ENCODE measurements at places on chromosomes 2 and 18.

DNA sequence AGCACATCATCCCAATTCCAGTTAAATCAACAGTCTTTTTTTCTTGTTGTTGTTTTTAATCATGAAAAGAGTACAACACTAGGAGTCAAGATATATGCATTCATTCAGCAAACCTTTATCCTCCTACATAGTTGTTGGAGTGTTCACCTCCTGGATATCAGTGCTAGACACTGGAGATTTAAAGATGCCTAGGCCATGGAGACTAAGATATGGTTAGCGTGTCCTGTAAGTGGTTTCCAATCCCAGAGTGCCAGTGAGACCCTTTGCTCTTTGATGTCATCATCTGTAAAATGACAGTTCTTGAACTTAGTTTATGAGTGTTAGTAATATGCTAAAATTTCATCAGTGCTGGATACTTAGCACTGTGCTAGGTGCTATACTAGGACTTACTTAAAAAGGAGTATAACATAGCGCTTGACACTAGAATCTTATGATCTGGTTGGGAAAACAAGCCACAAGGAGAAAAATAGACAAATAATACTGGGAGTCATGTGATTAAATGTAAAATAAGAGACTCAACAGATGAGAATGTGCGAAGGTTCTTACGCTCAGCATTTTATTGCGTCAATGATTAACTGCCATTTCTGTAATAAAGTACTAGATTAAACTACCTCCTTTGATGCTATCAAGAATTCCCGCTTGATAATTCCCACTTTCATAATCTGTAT lies 31.5 kb downstream of the BABAM2 start:
- no peak for DNase-seq

GRCh38 chr2:232460171-232460570 lies 4.2 kb downstream of the ALPI start:
- no peak for DNase-seq

DNA sequence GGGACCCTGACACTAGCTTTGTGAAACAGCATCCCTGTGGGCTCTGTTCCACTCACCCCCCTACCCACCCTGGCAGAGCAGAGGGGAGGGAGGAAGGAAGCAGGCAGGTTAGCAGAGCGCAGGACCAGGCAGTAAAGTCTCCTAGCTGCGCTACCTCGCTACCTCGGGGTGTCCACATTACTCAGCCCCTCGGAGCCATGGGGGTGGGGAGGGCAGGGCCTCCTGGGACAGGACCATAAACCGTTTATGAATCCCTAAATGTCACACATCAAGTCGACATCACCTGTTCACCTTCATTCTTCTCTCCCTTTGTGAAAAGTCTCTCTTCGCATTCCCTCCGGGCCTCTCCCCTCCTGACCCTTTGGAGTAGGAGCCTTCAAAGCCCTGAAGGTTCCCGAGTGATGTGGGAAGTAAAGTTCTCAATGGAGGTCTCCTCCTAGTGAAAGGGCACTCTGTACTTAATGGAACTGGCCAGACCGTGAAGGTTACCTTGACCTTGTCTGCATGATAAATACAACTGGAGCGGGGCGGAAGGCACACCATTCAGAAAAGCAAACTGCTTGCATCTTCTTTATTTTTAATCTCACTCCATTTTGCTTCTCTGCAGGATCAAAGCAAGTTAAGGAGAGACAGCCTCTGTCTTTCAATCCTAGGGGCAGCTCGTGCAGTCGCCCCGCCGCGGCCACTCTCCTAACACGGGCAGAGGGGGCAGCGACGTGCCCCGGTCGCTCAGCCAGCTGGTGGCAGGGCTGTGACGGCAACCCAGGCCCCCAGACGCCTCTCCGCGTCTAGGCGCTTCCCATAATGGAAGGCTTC lies 23.7 kb upstream of the SMAD7 start:
- no peak for DNase-seq

DNA sequence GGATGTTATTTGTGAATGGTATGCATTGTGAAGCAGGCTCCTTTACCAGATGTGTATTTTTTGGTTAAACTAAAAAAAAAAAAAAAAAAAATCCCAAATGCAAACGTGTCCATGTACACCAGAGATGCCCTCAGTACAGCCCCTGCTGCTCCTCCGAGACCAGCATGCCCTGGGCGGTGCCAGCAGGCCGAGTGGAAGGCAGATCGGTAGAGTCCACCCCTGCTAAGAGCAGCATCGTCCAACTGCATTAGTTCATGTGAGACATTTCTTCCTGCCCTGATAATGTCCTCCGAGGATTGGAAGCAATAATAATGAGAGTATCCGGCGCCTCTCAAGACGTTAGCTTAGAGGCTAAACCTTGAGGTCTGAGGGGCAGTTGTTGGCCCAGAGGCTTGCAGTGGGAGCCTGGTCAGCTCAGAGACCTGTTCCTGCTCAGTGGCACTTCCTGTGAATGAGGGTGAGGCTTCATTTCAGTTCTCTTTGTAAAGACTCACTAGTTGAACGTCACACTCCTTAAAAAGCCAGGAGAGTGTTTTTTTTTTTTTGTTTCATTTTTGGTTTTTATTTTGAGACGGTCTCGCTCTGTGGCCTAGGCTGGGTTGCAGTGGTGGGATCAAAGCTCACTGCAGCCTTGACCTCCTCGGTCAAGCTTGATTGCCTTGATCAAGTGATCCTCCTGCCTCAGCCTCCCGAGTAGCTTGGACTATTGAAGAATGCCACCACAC lies 5.6 kb downstream of the SLC66A3 start:
- no peak for DNase-seq

DNA sequence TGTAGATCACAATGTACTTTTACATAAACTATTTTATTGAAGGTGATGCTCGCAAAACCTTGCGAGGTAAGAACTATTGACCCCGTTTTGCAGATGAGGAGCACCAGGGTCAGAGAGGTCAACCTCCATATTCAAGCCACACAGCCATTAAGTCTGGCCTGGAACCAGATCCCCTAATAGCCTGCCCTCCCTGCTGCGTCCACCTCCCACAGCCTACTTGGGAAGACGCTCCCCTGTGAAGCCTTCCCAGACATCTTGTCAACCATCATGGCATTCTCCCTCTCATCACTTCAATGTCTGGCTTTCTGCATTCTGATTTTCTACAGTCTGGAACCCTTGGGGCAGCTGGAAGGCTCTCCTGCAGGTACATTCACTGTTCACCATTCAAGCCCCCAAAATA lies 101.0 kb downstream of the TTC32 start:
- no peak for DNase-seq

DNA sequence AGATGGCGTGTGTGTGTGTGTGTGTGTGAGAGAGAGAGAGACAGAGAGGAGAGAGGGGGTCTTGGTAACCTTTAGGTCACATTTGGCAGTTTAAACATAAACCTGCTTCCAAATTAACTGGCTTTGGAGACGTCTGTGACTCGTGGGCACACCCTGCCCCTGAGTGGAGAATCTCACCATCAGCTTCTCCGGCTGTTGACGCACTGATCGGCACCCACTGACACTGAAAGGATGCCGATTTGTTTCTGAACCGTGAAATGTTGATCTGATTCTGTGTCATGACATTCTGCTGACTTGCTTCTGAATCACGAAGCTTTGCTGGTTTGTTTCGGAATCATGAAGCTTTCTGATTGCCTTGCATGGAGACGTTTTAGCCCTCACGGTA lies 114.7 kb downstream of the RTP5 start:
- DNase-seq = no peak

DNA sequence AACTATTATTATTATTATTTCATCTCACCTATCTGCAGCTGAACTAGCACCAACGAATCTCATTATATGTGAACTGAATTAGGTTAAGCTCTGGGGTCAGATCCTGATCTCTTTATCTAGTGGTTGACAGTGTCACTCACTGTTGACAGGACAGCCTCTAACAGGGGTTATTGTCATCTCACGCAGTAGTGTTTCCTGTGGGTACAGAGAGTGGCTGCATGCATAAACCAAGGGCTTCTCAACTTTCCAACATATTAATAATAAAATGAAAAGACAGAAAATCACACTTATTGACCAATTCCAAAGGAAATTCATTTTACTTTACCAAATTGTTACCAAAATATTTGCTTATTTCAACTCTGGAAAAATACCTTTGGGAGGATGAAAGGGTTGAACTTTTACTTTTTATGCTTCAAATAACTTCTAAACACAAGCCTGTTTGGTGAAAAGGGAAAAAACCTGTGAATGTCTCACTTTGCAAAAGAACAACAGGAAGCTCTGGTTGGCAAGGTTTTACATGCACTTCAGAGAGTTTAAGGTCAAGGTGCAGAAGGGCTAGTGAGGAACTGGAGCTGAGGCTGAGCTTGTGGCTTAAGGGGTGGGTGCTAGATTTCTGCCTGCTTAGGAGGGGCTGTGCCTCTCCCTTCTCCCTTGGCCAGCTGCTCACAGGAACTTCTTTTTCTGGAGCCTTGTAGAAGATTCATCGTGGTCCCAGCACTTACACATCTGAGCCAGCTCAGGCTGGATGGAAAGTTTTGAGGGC lies 72.6 kb downstream of the CTAGE1 start:
- no peak for DNase-seq

DNA sequence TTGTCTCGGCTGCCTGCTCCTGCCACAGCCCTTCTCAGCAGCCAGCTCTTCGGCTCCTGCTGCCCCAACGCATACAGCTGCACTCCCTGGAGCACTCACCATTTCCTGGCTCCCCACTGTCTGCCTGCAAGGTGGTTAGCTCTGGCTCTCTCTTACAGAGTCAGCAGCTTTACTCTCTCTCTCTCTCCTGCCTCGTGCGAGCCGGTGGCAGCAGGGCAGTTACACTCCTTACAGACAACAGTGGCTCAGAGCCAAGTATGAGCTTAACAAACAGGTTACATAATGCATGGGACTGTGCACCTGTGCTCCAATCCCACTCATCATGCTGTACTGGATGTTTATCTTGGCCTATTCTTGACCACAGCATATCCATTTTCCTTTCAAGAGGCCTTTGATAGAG lies 47.4 kb upstream of the DNAJC10 start:
- no peak for DNase-seq

- no peak for DNase-seq
Observed at GRCh38 chr2:43343573-43344304, 117.3 kb upstream of the ZFP36L2 start.

DNA sequence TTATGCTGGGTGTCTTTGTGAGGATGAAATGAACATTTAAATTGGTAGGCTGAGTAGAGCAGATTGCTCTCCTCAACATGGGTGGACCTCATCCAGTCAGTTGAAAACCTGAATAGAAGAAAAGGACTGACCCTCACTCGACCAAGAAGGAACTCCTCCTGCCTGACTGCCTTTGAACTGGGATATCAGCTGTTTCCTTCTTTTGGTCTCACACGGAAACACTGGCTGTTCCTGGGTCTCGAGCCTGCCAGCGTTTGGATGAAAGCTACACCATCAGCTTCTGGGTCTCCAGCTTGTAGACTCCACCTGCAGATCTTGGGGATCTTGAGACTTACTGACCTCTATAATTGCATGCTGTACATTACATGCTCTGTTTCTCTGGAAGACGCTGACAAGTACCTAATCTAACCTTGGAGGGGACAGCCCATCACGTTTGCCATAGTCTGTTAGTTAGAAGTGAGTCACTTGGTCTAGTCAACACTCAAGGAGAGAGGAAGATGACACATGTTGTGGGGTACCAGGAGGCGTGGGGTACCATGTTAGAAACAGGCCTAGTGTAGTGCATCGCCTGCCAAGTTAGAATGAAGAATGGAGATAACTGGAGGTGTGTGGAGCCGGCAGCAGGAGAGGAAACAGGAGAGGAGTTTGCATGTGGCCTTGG lies 267.0 kb downstream of the MREG start:
- DNase-seq = no peak

- no peak for DNase-seq
Observed at GRCh38 chr2:28343184-28343942, 49.3 kb upstream of the FOSL2 start.

GRCh38 chr2:48508461-48509124 lies 21.4 kb upstream of the STON1 start:
- DNase-seq = no peak

DNA sequence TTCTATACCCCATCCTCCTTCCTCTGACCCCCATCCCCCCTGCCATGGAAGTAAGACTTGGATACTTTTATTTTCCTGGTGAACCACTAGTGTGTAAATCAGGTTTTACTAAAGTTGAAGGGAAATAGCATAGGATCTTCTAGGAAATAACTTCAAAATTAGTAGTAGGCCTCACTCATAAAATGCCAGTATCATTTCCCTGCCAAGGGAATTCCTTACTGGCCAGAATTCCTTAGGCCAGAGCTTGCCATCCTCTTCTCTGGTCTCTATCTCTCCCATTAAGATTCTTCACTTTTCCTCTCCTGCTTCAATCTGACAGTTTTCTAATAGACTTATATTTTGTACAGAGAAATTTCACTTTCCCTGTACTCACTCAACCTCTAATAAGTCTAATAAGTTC lies 322.8 kb upstream of the TANK start:
- no peak for DNase-seq

- DNase-seq = no peak
Observed at GRCh38 chr2:45242161-45242741, 233.0 kb upstream of the SIX2 start.

DNA sequence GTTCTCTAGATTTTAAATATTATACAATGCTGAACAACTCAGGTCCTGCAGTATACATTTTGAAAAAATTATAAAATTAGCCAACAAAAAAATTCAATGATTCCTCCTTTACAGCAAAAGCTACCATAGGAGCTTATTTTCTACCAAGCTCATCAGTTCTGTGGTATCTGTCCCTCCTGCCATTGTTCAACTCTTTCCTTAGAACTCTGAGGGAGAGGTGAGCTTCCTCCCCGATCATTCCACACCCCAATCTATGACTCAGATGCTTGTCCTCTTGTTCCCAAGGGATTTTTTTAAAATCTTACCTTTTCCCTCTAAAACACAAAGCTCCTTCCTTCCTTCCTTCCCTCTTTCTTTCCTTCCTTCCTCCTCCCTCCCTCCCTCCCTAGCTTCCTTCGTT lies 13.5 kb downstream of the DPP4 start:
- no peak for DNase-seq

- DNase-seq = no peak
Observed at GRCh38 chr18:23460285-23461273, 7.5 kb downstream of the RIOK3 start.

GRCh38 chr2:16126517-16127275 lies 186.3 kb downstream of the MYCN start:
- DNase-seq = no peak

DNA sequence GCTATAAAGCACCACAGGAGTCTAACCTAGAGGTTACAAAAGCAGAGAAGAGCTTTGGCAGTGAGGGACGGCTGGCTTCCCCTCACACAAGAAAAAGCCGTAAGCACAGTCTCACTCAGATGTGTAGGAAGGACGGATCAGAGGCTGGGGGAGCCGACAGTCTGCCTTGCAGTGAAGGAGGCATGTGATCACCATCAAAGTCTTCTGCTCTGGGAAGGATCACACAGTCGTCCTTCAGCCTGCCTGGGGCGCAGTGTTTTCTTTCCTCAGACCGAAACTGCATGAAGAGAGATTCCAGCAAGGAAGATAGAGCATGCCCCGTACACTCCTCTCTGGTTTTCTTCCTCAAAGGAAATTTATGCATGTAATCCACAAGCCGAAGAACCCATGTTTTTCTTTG lies 24.1 kb downstream of the GATA6 start:
- no peak for DNase-seq

GRCh38 chr2:191675807-191676721 lies 1.9 kb upstream of the NABP1 start:
- peak; percentile 36 for DNase-seq

Measured in activated CD4-positive, alpha-beta T cell treated with anti-CD3 and anti-CD28 coated beads for 1 hour (primary cell).